Activated T-cell treated with anti-CD3 and anti-CD28 coated beads, Interleukin-2, amount 50 U/mL, for 48 hours (primary cell): ENCODE measurements at places on chromosomes 13 and 19.

GRCh38 chr13:89496478-89496877, 1825.3 kb downstream of the SLITRK5 start:
- DNase-seq, result no peak

- peak; percentile 78 for DNase-seq
Observed at GRCh38 chr19:39110263-39110967, 15.2 kb upstream of the PAK4 start.

DNA sequence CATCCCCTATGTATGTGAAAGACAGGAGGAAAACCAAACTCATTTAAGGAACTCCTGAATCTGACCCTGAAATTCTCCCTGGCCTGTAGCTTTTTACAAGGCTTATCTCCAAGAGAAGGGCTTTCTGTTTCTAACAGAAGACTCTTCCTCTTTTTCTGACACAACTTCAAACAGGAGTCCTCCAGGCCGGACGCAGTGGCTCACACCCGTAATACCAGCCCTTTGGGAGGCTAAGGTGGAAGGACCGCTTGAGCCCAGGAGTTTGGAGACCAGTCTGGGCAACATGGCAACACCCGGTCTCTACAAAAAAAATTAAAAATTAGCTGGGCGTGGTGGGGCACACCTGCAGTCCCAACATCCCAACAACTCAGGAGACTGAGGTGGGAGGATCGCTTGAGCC, 41.9 kb downstream of the CARS2 start:
- DNase-seq, result no peak

GRCh38 chr19:51089786-51090185, 7.1 kb upstream of the KLK14 start:
- DNase-seq, result no peak

DNA sequence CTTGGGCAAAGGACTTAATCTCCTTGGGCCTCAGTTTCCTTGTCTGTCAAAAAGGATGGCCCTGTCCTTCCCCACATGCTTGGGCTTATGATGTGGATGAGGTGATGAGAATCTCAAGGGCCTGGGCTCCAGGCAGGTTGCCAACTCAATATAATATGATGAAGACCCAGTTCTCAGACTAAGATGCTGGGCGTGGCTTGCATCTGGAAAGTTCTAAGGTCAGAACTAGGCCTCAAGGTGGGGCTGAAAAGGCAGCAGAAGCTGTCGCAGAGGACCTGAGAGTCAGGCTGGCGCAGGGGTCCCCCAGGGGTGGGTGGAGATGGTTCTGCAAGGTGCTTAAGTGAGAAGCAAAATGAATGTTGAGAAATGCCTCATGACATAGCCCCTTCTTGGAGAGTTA, 58.8 kb downstream of the RGCC start:
- DNase-seq, result no peak
